ENCODE measurements at places on chromosomes 3 and 15.

DNA sequence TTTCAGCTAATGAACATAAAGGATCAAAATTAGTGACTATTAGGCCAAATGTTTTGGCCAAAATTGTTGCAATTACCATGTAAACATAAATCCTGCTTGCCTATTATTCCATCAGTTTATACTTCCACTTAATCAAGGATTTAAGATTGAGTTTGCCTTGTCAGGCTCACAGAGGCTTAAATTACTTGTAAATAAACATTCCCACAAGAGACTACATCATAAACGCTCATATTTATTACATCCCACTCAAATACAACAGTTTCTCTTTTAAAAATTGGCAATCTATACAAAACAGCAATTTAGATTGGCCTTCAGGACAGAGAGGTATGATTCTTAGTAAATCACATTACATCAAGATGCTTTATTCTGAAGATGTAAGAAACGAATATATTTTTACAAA, 9.9 kb upstream of the MAP4 start:
- no peak for DNase-seq

DNA sequence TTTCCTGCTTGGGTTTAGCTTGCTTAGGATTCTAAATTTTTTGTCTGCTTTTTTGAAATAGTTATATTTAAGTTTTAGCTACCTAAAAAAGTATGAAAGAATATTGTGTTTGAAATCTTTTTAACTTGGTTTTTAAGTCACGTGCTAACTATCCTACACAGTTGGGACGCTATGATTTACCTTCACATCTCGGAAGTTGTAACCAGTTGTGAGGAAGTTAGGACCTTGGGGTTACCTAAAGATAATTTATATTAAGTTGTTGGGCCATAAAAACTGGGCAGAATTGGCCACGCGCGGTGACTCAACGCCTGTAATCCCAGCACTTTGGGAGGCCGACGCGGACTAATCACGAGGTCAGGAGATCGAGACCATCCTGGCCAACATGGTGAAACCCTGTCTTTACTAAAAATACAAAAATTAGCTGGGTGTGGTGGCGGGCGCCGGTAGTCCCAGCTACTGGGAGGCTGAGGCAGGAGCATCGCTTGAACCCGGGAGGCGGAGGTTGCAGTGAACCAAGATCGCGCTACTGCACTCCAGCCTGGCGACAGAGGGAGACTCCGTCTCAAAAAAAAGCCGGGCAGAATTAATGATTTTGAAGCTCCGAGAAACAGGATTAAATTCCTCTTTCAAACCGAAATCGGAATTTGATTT, 1.0 kb downstream of the ZFAND6 start:
- DNase-seq = peak; percentile 2

DNA sequence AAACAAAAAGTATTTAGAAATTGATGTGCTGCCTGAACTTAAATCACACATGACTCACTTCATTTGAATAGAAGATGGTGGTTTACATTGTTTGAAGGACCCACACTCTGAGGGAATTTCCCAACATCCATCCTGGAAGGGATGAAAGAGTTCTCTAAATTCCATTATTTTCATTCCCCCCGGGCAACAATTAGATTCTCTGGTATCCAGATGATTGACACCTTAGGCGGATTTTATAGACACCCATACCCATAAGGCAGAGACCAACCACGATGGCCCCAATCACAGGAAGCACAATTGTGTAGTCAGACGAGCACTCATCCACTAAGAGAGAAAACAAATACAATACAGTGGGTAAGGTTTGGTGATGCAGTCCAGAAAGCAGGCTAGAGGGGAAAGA, 24.6 kb upstream of the MCCC1 start:
- DNase-seq = no peak

- DNase-seq = no peak
These were observed 19.0 kb downstream of the SYNM start for GRCh38 chr15:99123713-99124451.

DNA sequence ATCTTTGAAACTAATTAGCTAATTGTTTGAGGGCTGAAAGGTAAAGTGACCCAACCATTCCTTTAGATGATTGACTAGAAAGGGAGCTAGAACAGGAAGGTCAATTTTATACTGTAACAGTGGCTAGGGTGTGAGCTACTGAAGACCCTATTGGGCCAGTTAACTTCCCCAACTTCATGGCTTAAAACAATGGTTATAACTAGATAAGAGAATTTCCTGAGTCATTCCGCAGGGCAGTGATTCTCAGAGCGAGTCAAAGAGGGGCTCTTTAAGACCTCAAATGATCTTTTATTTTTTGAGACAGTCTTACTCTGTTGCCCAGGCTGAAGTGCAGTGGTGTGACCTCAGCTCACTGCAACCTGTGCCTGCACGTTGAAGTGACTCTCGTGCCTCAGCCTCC, 33.7 kb upstream of the TTBK2 start:
- no peak for DNase-seq

Data from activated T-helper 1 cell treated with Interleukin-2 at 50 U/mL for 16 hours (primary cell).